ENCODE measurements at places on chromosomes 7 and 10.

DNA sequence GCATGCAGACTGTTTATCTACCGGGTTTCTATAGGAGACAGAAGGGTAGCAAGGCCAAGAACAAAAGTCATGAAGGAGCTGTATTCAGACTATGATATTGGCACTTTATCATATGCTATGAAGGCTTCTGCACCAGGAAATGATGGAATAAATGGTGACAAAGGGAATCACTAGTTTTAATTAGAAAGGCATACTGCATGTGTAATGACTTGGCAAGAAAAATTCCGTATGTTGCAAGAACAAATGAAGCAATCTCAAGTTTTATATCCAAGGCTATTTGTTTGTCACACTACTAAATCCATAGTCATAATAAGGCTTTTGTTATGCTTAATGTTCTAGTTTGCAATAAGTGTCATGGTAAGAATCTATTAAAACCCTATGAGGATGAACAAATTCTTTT lies 230.9 kb downstream of the ZEB1 start:
- DNase-seq = peak; percentile 21

- DNase-seq = no peak
Observed at GRCh38 chr7:30922596-30922995, 10.9 kb downstream of the AQP1 start.

GRCh38 chr10:59831658-59832503 lies 74.5 kb downstream of the CCDC6 start:
- DNase-seq = no peak

DNA sequence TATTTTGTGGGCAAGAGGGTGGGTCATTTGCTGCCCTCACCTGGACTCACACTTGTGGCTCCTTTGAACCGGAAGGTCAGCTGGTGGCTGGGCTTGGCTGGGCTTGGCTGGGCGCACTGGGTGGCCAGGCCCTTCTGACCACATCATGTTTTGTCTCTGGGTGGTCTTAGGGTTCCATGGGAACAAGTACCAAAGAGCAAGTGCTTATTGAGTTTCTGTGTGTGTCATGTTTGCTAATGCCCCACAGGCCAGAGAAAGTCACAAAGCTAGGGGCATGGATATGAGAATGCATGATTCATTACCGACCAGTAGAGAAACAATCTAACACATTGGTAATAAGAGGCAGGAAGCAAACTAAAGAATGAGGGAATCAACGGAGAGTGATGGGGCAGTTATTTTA lies 33.6 kb upstream of the NRP1 start:
- no peak for DNase-seq

DNA sequence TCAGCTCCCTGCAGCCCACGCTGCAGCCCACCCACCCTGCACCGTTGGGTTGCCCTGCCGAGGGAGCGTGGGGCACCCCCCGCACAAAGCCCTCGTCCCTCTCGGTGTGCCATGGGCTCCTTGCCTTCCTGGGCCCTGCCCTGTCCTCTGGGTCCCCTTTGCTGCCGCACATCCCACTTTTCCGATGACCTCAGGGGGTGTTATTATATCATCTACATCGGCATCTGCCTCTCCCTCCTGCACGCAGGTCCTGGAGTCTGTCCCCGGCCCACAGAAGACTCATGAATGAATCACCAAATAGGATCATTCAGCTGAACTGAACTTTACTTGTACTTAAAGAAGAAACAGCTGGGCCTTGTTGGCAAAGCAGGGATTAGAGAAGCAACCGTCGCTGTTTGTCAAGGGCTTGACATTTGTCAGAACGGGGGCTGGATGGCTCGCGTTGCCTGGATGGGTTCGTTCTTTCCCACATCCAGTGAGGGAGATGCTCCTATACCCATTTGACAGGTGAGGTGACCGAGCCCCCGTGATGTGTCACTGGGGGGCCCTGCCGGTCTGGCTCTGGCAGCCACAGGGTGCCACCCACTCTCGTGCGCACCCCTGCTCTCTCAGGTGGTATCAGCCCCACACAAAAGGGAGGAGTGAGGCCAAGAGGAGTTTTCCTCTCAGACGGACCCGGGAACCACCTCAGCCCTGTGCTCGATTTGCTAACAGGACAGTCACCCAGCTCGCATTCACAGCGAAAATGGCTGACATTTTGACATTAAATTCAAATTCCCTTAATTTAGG lies 58.6 kb upstream of the EBF3 start:
- DNase-seq = peak; percentile 77

DNA sequence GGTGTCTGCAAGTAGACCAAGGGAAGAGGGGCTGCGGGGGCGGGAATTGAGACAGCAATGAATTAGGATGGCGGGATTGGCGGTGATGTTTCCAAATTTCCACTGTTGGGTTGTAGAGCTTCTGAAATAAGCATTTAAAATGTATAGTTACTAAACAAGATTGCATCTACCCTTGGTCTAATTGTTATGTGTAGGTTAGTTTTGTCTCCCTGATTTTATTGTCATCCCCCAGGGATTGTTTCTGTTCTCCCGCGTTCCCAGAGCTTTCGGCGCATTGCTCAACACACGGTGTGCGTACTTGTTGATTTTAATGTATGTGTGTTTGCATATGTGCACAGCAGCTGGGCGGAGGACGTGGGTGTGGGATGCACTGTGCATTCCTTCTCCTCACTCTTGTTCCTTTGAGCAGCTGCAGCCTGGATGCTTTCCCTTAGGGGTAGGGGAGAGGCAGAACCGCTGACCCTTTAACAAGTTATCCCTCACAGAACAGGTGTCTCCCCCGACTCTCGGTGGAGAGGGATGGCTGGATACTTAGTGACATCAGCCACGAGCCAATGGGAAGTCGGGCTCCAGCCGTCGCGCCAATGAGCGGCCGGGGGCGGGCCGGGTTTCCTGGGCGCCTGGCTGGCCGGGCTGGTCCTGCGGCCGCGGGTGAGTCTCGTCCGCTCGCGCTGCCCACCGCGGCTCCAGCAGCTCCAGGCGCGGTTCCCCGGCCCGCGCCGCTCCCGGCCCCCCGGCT lies at the start of gene TSPAN33:
Gene TSPAN33 (plus strand): TSS at position 613 of the 739 bp plus-strand sequence. CDS start 274 bp downstream, outside the sequence.
- DNase-seq = peak; percentile 13
